ENCODE measurements at places on chromosomes 5 and 9. TPM values are rescaled to one million over a fixed set of nuclear protein-coding genes. Genes with fewer than 3 reads are reported as not detected.

KLHL9 gene
- total RNA-seq, result 27.9 TPM

PCDHB5 gene
- total RNA-seq, result not detected

SPATA31D4 gene
- not detected for total RNA-seq

LCN9 gene
- not detected for total RNA-seq

IL13 gene
- 0.37 TPM for total RNA-seq

MRPS2 gene
- total RNA-seq, result 29.3 TPM

PCDHGA9 gene
- 0.11 TPM for total RNA-seq

RABGAP1 gene
- 25.5 TPM for total RNA-seq

SLC36A2 gene
- not detected for total RNA-seq

DNAJB5 gene
- total RNA-seq, result 5.0 TPM

ZNF462 gene
- total RNA-seq, result 0.67 TPM

FRRS1L gene
- total RNA-seq, result not detected

TRIM7 gene
- 2.6 TPM for total RNA-seq

SPINK4 gene
- total RNA-seq, result not detected

STK32A gene
- total RNA-seq, result not detected

HMCN2 gene
- not detected for total RNA-seq

C9 gene
- total RNA-seq, result not detected
